Right lung (tissue), 10 donors: ENCODE measurements at places on chromosomes 2 and 18. TPM values are rescaled to one million over a fixed set of nuclear protein-coding genes. Genes with fewer than 3 reads are reported as not detected.

GRCh38 chr18:13288509-13289133, 70.1 kb downstream of the LDLRAD4 start:
- no peak for DNase-seq

DNA sequence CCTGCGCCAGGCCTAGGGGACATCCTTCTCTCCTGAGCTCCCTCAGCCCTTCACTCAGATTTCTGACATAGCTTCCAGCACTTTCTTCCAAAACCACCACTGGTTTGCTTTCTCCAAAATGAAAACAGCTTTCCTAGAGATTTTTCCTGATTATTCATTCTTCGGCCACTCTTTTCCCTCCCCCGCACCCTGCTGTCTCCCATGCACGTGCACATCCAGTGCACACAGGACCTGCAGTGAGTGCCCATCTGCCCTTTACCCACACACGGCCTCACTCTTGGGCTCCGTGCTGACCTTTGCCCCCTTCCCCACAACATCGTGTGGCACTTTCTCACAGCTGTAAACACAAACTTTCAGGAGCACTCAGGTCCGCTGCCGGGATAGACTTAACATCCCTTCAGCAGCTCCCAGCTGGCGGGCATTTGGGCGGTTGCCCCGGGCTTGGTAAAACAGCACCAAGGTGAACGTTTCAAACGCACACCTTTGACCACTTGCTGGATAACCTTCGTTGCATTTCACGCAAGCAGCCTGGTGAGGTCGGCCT, 25.8 kb downstream of the KIF1A start:
- no peak for DNase-seq

DNA sequence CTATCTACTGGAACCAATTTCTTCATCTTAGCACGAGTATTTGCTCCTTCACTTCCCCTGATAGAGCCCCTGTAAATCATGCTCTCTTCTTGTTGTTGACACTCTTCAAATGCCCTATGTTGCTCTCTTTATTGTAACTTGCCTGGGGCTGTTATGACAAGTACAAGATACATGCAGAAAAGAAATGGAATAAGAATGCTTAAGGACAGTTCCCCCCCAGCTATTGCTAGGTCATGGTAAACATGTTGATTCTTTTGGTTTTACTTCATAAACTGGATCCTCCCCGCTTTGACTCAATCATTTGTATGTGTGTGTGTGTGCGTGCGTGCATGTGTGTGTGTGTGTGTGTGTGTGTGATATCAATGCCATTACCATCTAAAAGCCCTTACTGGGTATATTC, 368.5 kb upstream of the CNTNAP5 start:
- no peak for DNase-seq

DNA sequence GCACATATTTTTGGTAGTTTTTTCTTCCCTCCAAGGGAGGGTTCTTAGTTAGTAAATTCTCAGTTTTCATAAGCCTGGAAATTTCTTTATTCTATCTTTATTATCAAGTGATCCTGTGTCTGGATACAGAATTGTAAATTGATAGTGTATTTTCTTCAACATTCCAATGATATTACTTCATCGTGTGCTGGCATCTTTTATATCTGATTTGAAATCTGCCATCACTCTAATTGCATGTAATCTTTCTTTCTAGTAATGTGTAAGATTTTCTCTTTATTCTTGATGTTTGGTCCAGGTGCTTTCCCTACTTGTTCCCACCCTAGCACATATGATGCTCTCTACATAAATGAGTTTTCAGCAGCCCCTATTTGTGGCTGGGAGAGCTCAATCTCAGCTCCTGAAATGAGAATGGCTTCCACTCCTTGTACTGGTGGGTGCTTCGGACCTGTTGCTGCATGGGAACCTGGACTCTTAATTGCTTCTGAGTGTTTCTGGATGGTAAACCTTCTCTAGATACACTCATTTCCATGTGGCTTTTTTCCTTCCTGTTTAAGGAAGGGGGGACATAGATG, 102.7 kb downstream of the SMIM21 start:
- no peak for DNase-seq

DNA sequence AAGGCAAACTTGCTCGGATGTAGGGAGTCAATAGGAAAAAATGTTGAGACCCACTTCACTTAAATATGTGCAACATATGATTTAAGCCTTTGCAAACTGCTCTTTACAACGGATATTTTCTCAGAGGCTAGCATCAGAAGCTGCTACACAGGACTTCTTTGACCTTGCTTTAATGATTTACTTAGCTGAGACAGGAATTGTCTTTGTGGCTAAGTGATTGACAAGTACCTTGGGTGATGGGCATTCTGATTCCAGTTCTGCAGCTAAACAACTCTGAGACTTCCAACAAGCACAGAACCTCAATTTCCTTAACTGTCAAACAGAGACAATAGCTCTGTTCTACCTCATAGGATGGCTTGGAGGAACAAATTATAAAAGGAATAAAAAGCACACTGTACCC, 150.2 kb downstream of the NCKAP5 start:
- DNase-seq, result no peak

GRCh38 chr2:175476374-175476773, 294.9 kb upstream of the ATP5MC3 start:
- DNase-seq, result no peak

- peak; percentile 64 for DNase-seq
Measured at GRCh38 chr2:222320436-222321395, 21.9 kb upstream of the PAX3 start.

DNA sequence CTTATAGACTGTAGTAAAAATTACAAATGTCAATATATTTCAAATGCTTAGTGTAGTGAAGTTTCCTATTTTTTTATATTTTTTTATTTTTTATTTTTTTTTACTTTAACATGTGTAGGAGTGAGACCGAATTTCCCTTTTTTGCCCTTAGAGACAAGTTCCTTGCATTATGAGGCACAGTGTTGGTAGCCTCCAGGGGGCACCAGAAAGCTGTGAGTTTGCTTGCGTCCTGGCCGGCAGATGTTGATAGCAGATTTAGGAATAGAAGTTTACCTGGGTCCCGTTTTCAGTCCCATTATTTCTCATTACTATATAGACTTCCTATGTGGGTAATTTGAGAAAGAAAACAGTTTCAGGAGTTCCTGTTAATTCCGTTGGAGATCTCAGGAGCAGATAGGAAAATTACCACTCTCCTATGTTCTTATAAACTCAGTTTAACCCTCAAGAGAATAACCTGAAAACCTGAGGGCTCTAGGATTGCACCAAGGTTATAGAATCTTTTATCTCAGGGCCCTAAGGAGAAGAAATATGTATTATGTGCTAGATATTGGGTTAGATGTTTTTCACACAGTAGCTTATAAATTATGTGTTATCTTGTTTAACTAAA, 157.5 kb upstream of the SESTD1 start:
- DNase-seq, result peak; percentile 65

GRCh38 chr18:50791599-50792438, 28.0 kb downstream of the MRO start:
- no peak for DNase-seq

GRCh38 chr2:101516823-101517690, 42.1 kb upstream of the RFX8 start:
- DNase-seq, result no peak

DNA sequence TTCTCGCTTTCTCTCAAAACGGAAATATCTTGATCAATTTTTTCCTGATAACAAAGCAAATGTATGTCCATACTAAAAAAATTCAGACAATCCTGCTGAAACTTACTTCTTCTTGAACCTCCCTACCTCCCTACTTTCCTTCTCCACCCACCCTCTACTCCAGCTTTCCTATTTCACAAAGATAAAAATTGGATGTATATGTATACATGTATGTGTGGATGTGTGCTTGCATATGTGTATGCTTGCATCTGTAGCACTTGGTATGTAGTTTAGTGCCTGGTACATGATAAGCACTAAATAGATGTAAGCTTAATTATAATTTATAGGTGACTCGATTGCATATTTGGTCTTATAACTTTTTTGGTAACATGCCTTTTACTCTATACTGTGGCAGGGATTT, 167.5 kb upstream of the ITGA4 start:
- no peak for DNase-seq

DNA sequence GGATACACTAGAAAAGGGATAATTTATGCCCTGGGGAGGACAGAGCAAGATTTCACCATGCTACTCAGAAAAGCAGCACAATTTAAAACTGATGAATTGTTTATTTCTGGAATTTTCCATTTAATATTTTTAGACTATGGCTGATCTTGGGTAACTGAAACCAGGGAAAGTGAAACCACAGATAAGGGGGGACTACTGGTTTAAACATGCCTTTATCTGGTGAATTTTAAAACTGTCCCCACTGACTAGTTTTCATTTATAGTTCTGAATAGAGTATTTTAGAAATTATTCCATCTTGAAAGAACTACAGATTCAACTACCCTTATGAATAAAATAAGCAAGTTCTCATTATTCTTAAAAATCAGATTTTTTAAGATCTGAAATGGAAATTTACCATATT, 15.0 kb downstream of the NFU1 start:
- no peak for DNase-seq

DNA sequence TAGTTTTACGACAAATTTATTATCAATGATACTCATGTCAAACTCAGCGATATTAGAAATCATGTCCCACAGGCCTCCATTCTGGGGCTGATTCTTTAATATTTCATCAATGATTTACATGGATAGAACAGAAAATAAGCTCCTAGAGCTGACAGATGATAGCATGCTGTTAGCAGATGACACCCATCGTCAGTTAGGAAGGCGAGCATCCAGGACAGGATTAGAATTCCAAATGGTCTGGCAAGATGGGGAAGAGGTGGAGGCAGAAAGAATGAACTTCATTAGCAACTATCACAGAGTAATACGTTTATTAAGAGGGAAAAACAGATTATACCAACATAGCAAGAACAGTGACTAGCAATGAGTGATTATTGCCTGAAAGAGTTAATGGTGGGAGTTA, 46.2 kb upstream of the ACVR1 start:
- DNase-seq, result no peak

DNA sequence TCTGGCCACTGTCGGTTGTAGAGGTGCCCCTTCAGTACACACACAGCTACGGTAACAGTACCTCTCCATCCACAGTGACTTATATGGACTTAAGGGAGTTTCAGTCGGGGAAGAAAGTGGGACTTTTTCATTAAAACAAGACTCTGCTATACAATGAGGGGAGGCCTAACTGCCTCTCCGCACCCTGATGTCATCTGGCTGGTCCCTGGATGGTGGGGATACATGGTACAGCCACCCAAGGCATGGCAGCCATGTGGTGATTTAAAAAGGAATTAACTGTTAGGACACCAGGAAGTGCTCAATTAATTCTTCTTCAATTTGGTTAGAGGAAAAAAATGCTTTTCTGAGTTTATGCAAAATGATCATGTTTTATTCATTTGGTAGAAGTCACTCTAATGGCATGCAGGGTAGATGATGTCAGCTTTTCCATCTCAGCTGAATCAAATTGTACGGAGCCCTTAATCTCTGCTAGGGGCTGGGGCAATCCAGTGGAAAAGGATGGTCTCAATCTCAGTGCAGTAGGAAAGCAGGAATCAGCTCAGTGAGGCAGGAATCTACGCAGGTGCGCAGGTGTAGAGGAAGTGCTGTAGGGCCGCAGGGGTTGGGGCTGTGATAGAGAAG, 243.9 kb downstream of the PRKCE start:
- DNase-seq, result no peak

GRCh38 chr18:12102136-12102842, 8.6 kb downstream of the ANKRD62 start:
- DNase-seq, result no peak

- no peak for DNase-seq
Measured at GRCh38 chr18:56921896-56922480, 224.9 kb upstream of the BOD1L2 start.

GRCh38 chr2:206693399-206694137, 24.6 kb downstream of the DYTN start:
- DNase-seq, result peak; percentile 24

GRCh38 chr18:25876330-25876948, 214.0 kb downstream of the SS18 start:
- peak; percentile 17 for DNase-seq

GRCh38 chr2:198476007-198476406, 671.6 kb downstream of the PLCL1 start:
- DNase-seq, result no peak

DNA sequence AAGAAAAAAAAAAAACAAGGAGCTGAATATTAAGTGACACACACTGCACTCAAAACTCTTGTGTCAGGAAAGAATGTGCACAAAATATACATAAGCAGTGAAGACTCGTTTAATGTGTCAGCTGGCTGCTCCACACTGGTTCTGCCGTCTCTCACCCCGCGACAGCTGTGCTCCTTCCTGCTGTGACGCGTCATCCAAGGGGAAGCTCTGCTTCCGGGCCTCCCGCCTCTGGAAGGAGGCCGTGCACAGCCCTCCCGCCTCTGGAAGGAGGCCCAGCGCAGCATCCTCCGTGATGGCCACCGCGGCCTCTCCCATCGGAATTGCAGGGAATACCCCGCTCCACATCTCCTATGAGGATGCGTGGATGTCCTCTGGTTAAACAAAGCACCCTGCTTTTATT, 151.0 kb downstream of the HDAC4 start:
- DNase-seq, result peak; percentile 94

DNA sequence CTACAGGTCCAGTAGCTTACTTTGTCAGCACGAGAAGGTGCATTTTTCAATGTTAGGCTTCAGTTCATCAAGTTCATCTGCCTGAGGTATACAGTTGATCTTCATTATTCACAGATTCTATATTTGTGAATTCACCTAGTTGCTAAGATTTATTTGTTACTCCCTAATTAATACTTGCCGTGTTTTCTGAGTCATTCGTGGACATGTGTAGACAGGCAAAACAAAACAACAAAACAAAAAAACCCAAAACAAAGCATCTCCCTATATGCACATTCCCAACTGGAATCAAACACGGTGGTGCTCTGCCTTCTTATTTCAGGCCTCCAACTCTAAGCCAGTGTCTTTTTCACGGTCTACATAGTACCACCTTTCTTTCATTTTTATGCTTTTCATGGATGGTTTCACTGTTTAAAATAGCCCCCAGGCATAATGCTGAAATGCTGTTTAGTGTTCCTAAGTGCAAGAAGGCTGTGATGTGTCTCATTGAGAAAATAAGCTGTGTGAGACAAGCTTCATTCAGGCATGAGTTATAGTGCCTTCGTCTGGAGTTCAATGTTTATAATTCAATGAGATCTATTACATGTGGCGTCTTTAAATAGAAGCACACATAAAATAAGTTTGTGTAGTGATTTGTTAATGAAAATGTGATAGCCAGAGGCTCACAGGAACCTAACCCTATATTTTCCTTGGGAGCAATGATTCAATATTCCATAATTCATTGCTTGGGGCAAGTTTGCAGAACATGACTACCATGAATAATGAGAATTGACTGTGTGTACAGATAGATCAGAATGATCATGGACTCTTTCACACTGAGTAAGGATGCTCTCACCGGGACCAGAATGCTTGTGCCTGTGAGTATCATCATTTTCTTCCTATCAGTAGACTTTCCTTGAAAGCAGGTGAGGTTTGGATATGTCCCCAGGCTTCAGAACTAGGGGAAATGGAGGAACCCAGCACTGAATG, 24.6 kb downstream of the ITGB6 start:
- DNase-seq, result no peak

OTOS gene
- polyA plus RNA-seq, result not detected

DTYMK gene
- polyA plus RNA-seq, result 36.1 TPM

MEP1B gene
- 0.10 TPM for polyA plus RNA-seq

DTNA gene
- polyA plus RNA-seq, result 8.4 TPM

ADRA2B gene
- polyA plus RNA-seq, result 1.1 TPM

IL1A gene
- not detected for polyA plus RNA-seq

DSG3 gene
- polyA plus RNA-seq, result not detected
